Foreskin keratinocyte (primary cell): ENCODE measurements at places on chromosomes 12 and 14.

GRCh38 chr12:126617312-126617711 is 1552.1 kb downstream of the AACS start:
- no peak for DNase-seq

- DNase-seq = no peak
These were observed 74.7 kb downstream of the DBX2 start for GRCh38 chr12:44976246-44976645.

- no peak for DNase-seq
These were observed at the start of gene GLTP for GRCh38 chr12:109880043-109880931. Gene GLTP, minus strand, starts transcription at chr12:109880541. Its CDS starts 167 bp downstream, at chr12:109880374.

DNA sequence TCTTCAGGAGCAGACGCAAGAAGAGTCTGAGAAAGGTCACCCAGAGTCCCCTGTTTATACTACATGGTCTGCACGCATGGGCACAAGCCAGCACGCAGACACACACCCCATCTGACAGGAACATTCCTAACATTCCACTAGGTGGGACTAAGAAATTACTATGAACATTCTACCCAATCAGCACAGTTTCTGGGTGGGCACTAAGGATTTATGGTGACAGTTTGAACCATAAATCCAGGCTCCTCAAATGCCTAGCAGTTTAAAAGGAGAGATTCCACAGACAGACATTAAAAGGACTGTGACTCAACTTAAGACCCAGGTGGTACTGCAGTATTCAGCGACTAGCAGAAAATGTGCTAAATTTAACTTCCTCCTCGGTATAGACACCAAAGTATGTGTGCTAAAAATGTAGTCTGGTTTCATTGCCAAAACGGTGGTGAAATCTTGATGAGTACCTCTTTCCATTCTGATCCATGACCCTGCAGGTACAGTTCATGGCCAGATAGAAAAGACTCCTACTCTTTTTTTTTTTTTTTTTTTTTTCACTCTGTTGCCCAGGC is 16.2 kb downstream of the ABHD4 start:
- peak; percentile 100 for DNase-seq

DNA sequence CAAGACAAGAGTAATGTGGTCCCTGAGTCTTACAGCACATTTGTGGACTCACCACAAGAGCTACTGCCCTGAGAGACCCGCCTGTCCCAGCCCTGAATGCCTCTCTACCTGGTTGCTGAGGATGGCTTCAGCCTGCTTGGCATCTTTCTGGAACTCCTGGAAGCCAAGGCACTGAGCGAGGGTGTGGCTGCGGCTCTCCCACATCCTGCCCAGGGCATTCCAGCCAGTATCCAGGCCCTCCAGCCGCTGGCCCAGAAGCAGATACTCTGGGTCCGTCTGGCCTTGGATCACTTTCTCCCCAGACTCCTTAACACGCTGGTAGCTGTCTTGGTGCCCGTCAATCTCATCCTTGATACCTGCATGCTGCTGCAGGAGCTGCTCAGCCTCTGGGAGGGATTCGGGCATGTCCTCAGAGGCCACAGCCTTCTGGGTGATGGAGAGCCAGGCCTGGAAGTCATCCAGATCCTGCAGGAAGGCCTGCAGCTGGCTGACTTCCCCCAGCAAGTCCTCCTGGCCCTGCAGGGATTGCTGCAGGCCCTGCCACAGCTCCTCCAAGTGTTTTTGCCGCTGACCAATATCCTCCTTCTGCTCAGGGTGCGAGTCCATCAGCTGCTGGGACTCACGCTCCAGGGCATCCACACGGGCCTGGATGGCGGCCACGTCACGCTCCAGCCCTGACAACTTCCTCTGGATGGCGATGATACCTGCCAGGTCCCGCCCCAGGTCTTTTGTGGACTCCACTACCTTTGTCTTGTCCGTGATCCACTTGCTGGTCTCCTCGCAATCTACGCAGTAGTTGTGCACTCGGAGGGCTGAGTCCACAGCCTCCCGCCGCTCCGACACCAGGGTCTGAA is 82.3 kb downstream of the PLEKHG3 start:
- no peak for DNase-seq

- no peak for DNase-seq
These were observed 50.0 kb downstream of the SLC38A6 start for GRCh38 chr14:61031026-61031425.

DNA sequence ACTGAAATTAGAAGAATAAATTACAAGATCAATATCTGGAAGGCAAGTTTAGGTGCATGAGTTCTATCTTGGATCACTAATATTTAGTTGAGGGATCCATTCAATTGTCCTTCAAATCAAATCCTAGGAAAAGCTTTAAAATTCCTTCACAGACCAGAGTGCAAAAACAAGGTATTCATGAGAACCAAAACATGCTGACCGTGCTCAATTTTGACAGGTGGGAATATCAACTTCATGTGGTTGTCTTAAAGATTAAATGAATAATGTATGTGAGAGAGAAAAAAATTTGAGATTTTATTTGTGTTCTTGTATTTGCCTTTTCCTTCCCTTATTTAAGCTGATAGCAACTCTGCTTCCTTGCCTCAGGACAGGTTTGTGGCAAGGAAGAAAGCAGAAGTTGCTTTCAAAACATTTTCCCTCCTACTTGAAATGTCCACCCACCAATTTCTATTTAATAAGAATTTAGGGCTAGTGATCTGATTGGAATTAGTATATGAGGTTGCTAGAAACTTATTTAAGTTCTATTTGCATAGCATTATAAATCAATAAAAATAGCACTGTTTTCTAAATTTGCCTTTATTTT is 4.9 kb upstream of the PPP1R12A start:
- no peak for DNase-seq

GRCh38 chr12:118145113-118145797 is 9.3 kb downstream of the PEBP1 start:
- no peak for DNase-seq

- no peak for DNase-seq
These were observed 21.8 kb upstream of the WDR20 start for GRCh38 chr14:102117852-102118251.
